CD4-positive, alpha-beta memory T cell (primary cell): ENCODE measurements at places on chromosomes 12 and 14. TPM values are rescaled to one million over a fixed set of nuclear protein-coding genes. Genes with fewer than 3 reads are reported as not detected.

- no peak for DNase-seq
- no peaks in the 10 kb centered on the region for H3K36me3 ChIP-seq
- no peak overlapping the region for H3K4me3 ChIP-seq
- no peak overlapping the region for H3K27ac ChIP-seq
- no peaks in the 10 kb centered on the region for H3K27me3 ChIP-seq
- peaks cover 52% of the 10 kb centered on the region for H3K4me1 ChIP-seq
Observed at GRCh38 chr12:104534162-104534856, 77.6 kb downstream of the CHST11 start.

- no peaks in the 10 kb centered on the region for H3K27me3 ChIP-seq
- H3K36me3 ChIP-seq, result no peaks in the 10 kb centered on the region
- no peaks in the 10 kb centered on the region for H3K4me1 ChIP-seq
- no peak overlapping the region for H3K4me3 ChIP-seq
- DNase-seq, result no peak
Observed at GRCh38 chr12:10122689-10123088, 7.3 kb downstream of the CLEC7A start.

DNA sequence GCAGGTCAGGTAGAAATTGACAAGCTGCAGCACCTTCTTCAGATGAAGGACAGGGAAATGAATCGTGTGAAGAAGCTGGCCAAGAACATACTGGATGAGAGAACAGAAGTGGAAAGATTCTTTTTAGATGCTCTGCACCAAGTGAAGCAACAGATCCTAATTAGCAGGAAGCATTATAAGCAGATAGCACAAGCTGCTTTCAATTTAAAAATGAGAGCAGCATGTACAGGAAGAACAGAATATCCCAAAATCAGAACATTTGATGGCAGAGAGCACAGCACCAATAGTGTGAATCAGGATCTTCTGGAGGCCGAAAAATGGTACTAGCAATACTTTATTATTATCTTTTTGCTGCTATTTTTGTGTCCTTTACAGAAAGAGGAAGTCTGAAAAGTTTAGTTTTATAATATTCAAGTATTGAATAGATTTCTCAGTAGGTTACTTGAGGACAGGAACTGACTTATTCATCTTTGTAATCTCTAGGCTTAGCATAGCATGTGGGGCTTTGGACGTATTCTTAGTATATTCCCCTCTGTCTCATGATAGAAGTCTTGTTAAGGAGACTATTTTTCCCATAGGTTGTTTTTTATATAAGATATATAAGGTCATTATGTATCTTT, 30.8 kb downstream of the BBOF1 start:
- H3K27me3 ChIP-seq, result no peaks in the 10 kb centered on the region
- H3K27ac ChIP-seq, result no peak overlapping the region
- no peaks in the 10 kb centered on the region for H3K36me3 ChIP-seq

DNA sequence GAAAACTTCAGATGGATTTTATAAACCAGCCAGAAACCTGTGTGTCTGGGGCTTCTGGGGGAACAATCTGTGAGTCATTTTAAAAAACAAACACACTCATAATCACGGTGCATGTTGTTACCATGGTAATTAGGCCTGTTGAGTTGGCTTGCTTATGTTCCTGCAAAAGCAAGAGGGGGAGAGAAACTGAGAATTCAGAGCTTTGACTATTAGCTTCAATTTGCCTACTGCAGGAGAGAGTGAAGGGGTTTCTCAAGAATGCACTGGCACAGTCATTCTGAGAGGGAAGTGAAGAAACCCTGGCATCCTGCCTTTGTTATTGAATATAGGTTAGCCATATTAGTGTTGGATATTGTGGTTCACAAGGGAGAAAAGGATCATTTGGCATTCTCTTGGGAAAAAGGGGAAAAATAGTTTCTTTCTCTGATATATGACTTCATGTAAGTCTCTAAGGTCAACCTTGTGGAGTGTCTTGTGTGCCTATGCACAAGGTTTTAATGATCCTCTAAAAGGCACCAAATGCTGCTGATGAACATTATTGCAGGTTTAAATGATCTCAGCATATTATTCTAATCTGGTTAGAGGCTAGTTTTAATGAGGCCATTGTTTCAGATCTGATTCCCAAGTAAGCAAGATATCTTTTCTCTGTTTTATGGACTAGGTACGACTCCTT, 12.9 kb downstream of the GNG2 start:
- H3K36me3 ChIP-seq, result peaks cover 5% of the 10 kb centered on the region
- peak overlapping the region; percentile 12 for H3K27ac ChIP-seq
- peaks cover 91% of the 10 kb centered on the region for H3K4me1 ChIP-seq
- peak; percentile 68 for DNase-seq
- no peaks in the 10 kb centered on the region for H3K27me3 ChIP-seq
- no peak overlapping the region for H3K4me3 ChIP-seq

- H3K4me3 ChIP-seq, result no peak overlapping the region
- peaks cover 7% of the 10 kb centered on the region for H3K4me1 ChIP-seq
- H3K27me3 ChIP-seq, result no peaks in the 10 kb centered on the region
- DNase-seq, result no peak
- no peak overlapping the region for H3K27ac ChIP-seq
Observed at GRCh38 chr12:90514325-90514724, 440.7 kb downstream of the CCER1 start.

GRCh38 chr14:104771918-104772706, 19.2 kb downstream of the SIVA1 start:
- peaks cover 3% of the 10 kb centered on the region for H3K4me1 ChIP-seq
- no peak overlapping the region for H3K27ac ChIP-seq
- H3K36me3 ChIP-seq, result peaks cover 13% of the 10 kb centered on the region
- H3K27me3 ChIP-seq, result no peaks in the 10 kb centered on the region
- H3K4me3 ChIP-seq, result no peak overlapping the region

DNA sequence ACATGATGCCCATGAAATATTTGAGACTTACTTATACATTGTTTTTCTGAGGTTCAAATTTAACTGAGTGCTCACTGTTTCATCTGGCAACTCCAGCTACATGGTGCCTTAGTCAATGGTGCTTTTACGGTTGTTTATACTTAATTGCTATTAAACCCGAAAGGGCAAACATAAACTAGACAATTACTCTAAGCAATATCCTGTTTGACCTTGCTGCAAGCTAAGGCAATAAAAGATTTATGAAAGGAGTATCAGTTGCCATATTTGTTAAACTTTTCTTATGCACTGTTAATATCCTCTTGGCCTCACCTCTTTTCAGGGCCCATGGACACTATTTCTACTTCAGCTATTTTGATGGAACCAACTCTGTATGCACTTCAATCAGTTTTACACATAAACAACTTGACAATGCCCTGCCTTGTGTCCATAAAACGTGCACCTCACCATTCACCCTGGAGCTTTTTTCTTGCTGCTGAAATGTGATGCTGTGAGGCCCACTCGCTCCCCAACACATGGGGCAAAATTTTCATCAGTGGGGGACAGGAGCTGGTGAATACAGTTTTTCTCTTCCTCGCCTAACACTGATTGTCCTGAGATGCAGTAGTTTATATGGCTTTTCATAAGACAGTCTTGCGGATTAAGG, 64.1 kb upstream of the HIF1A start:
- no peaks in the 10 kb centered on the region for H3K27me3 ChIP-seq
- H3K36me3 ChIP-seq, result no peaks in the 10 kb centered on the region
- no peak for DNase-seq
- no peaks in the 10 kb centered on the region for H3K4me1 ChIP-seq
- H3K4me3 ChIP-seq, result no peak overlapping the region

DNA sequence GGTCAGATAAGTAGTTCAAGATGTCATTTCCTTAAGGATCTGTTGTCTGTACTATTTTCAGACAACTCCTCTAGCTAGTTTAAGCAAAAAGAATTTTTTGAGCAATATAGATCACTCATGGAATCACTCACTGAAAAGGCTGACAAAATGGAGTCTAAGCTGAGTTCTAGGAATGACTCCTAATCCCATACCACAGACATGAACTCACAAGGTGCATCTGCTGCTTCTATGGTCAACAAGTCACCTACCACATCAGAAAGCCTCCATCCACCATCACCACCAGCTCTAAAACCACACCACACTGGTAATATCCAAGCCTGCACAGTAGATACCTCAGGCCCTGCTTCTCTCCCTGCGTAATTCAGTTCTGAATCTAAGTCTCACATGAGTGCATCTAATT, 33.0 kb downstream of the PWP1 start:
- H3K4me3 ChIP-seq, result no peak overlapping the region
- H3K27ac ChIP-seq, result no peak overlapping the region
- H3K4me1 ChIP-seq, result no peaks in the 10 kb centered on the region
- H3K27me3 ChIP-seq, result no peaks in the 10 kb centered on the region
- H3K36me3 ChIP-seq, result peaks cover 5% of the 10 kb centered on the region

Gene ANG
- 1.1 TPM for total RNA-seq

Gene NPFF
- not detected for total RNA-seq

Gene EMC9
- 33.0 TPM for total RNA-seq

Gene NUP37
- total RNA-seq, result 18.8 TPM

Gene AMHR2
- total RNA-seq, result not detected

Gene PRPF40B
- total RNA-seq, result 15.9 TPM
